ENCODE measurements at places on chromosomes 2 and 18.

DNA sequence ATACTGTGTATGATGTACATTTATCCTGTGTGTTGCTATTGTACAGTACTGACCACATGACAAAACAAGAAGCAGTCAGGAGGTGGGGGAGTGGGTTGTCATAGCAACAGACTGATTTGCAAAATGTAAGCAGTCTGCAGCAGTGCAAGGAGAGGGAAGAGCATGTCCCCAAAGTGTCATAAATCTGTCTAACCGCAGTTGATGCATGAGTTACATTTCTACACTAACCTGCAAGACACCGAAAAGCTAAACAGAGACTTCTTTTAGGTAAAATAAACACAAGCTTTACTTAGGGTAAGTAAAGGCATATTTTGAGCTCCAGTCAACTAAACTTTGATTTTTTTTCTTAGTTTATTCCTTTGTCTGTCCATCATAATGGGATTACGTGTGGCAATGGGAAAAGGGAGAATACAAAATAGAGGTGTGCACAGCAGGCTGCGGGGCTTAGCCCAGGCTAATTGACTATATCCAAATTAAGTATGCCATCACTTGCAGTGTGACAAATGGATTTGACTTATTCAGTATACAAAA lies 134.5 kb downstream of the MEIS1 start:
- no peak for DNase-seq

DNA sequence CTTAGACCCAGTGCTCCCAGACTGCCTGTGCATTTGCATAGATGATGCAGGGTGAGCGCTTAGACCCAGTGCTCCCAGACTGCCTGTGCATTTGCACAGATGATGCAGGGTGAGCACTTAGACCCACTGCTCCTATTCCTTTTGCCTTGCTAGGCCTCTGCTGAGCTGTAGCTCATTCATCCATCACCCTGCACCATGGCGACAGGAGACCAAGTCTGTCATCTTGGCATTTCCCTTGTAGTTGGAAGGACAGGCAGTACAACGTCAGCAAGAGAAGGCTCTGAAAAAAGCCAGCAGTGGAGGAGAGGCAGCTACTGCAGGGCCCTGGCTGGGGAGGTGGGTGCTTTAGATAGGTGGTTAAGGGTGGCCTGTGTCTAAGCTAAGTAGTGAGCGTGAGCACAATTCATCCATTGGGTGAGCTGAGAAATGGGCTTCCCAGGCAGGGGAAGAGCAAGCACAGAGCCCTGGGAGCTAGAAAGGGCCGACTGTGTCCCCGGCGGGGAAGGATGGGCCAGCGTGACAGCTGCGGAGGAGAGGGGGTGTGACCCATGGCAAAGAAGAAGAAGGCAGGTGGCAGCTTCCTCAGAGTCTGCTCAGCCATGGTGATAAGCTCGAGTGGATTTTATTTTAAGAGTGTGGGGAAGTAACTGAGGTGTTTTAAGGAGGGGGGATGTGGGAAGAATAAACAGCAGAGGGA lies 108.8 kb downstream of the LPIN1 start:
- no peak for DNase-seq

DNA sequence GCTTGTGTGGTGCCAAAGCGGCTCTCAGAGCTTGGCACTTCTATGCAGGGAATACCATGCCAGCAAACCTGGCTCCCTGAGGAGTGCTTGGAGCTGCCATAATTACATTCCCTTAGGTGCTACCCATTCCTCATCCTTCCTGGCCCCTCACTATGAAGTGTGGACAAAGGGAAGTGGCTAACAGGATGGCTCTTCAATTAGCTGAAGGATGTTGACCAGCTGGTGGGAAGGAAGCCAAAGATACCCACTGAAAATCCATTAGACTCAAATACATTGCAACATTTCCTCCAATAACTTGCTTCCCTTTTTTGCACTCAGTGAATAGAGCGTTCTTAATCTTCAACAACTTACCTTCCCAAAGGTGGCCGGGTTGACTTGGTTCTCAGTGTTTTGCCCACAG lies 8.5 kb downstream of the RFX8 start:
- DNase-seq = no peak

DNA sequence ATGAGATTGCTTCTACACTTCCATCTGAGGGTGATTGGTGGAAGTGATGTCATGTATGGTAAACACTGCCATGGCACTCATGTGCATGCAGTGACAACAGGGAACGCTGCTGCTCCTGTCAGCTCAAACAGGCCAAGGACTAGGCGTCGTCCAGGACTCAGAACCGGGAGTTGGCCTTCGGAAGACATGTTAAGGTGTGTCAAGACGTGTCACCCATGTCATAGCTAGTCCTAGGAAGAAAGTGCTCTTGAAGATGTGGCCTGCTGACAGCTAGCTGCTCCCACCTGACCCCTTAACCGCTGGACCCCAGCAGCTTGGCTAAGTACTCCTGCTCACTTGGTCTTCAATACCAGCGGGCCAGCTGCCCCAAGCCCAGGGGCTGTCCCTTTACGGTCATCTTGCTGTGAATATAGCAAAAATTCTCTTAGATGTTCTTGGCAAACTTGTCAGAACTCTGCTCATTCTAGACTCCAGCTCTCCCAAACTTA lies 6.3 kb upstream of the NOSTRIN start:
- no peak for DNase-seq

GRCh38 chr18:75090336-75090735 lies 118.6 kb downstream of the PTGR3 start:
- DNase-seq = no peak

- DNase-seq = no peak
Observed at GRCh38 chr18:36536426-36536825, 238.9 kb downstream of the FHOD3 start.

- no peak for DNase-seq
Observed at GRCh38 chr18:23689031-23689615, at the start of gene LAMA3. TSS of gene LAMA3 (plus strand) at chr18:23689453. CDS start at chr18:23689684, 231 bp downstream.

GRCh38 chr2:150586858-150587257 lies 99.4 kb upstream of the RND3 start:
- DNase-seq = no peak

GRCh38 chr2:10084223-10084865 lies 4.1 kb upstream of the CYS1 start:
- DNase-seq = no peak

GRCh38 chr18:30481871-30482270 lies 560.7 kb downstream of the DSC3 start:
- no peak for DNase-seq

- no peak for DNase-seq
Observed at GRCh38 chr18:54086863-54087262, 137.6 kb downstream of the MBD2 start.

DNA sequence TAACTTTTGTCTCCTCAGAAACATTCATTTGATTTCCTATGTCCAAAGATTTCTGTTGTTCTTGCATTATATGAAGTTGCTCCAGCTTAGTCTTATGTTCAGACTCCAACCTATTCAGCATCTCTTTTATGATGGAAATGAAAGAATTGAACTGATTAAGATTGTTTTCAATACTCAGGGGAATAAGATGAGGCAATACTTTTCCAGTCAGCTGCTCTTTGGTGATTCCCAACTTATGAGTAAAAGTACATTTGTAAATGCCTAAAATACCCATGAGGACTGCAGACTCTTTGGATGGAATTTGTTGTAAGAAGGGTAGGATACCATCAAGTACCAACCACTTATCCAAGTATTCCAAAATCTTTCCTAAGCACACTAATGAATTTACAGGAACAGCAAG lies 39.8 kb downstream of the TRAK2 start:
- DNase-seq = no peak

DNA sequence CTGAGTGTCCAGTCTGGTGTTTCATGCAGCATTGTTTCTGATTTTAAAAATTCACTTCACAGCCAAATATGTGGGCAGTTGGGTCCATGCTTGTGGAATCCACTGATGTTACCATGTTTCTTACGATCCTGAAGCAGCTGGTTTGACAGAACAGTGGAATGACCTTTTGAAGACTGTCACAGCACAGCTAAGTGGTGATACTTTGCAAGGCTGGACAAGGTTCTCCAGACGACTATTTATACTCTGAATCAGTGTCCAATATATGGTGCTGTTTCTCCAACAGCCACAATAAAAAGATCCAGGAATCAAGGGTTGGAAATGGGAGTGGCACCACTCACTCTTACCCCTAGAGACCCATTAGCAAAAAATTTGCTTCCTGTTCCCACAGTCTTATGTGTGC lies 577.4 kb upstream of the RAB6C start:
- no peak for DNase-seq

- DNase-seq = no peak
Observed at GRCh38 chr2:64681479-64681967, 27.8 kb upstream of the SERTAD2 start.

- DNase-seq = no peak
Observed at GRCh38 chr2:2926858-2927175, 450.8 kb downstream of the EIPR1 start.

DNA sequence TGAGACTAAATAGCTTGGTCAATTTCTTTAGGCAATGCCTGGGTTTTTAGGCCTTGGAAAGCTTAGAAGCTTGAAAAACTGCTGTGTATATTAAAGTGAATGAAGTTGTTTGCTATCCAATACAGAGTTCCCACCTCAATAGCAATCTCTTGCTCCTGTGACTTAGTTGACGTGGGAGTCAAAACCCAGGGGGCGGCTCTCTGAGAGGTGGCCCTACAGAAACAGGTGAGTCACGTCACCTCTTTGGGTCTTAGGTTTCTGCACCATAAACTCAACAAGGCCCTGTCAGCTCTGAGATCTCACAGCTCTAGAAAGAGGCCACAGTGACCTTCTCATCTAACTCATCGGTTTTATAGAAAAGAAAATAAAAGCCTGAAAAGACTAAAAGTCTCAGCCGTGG lies 79.6 kb downstream of the ADD2 start:
- no peak for DNase-seq

GRCh38 chr2:213490087-213490486 lies 205.8 kb downstream of the SPAG16 start:
- DNase-seq = no peak

GRCh38 chr2:53949457-53949856 lies 21.3 kb downstream of the PSME4 start:
- DNase-seq = no peak

- no peak for DNase-seq
Observed at GRCh38 chr2:196598846-196599245, 40.7 kb upstream of the CCDC150 start.

- no peak for DNase-seq
Observed at GRCh38 chr18:3526421-3527354, 76.7 kb downstream of the TGIF1 start.

DNA sequence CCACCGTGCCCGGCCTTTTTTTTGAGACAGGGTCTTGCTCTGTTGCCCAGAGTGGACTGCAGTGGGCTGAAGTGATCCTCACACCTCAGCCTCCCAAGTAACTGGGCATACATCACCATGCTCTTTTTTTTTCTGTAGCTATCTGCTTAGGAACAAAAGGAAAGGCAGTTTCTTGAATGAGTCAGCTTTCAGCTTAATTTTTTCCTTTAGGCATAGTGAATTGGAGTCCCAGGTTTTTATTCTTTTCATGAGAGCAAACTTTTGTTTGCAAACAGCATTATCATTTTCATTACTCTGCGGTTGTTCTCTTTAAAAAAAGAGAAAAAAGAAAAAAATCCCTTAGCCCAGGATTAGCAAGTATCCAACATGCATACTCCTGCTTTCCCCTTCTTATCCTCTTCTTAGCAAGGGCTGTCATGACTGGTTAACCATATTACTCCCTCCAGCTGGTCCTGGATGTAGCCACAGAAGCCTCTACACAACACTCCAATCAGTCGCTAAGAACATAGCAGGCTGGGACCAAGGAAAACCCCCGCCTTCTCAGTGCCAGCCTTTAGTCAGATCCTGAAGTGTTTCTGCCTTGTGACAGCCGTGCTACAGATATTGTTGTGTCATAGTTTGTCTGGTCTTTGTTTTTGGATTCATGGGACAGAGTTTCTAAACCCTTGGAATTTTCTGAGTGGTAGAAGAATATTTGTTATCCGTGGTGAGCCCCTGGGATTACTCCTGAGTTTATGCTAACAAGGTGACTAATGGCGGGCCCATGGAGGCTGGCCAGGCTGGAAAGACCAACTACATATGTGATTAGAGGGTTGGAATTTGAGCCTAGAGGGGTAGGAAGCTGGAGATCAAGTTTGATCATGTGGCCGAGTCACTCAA lies 23.3 kb upstream of the ST3GAL5 start:
- DNase-seq = no peak

GRCh38 chr2:151437630-151438029 lies 27.9 kb downstream of the RIF1 start:
- peak; percentile 57 for DNase-seq

DNA sequence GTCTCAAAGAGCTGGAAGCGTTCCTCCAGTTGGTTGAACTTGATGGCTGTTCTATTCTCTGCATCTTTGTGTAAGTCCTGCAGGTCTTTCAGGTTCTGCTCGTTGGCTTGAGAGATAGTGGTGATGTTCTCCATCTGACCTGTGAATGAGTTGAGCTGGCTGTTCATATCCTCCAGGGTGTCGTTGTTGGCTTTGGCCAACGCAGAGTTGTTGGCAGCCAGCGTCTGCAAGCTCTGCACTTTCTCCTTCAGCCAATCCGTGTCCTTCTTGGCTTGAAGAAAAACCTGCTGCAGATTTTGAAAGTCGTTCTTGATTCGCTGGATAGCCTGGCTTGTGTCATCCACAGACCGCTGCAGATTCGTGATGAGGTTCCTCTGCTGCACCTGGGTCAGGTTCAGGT lies 78.8 kb upstream of the THOC1 start:
- DNase-seq = no peak

DNA sequence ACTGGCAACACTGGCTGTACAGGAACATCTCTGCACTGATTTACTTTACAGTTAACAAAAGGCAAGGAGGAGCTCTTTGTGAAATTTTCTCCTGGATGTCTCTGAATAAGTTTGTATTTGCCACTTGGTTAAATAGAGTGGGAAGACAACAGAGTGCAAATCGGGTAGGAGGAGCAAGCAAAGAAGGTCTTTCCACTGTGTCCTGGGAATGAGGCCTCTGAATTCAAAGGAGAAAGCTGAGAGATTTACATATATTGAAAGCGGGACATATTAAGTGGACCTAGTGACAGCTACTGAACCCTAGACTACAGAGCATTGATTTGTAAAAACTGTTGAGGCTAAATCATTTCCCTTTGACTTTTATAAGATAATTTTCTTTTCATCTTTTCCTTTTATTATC lies 117.4 kb upstream of the CHRNA1 start:
- DNase-seq = no peak

DNA sequence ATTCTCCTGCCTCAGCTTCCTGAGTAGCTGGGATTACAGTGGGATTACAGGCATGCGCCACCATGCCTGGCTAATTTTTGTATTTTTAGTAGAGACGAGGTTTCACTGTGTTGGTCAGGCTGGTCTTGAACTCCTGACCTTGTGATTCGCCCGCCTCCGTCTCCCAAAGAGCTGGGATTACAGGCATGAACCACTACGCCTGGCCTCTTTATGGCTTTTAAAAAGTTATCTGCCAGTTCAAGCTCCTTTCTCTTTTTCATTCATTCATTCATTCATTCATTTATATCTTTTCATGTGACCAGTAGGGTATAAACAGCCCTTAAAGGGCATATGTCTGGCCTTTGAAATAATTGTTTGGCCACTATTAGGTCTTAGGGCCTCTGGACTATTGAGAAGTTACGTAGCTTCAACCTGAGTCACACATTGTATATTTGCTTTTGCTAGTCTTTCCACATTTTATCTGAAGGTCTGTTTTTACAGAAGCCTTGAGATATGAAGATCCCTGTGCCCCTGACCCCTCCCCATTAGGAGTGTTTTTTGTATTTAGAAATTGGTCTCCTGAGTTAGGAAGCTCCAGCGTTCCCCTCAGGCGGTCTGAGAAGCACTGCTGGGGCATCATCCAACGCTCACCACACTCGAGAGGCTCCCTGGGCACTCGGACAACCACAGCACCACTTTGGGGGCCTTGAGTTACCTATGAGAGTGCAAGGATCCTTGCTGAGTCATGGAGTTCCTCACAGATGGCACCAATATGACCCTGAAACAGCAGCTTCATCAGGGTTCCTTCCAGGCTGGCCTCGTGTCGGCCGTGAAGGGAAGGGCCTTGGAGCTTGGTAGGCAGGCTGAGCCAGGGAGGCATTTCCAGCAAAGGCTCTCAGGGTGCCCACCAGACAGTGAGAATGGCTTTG lies 21.8 kb downstream of the FZD5 start:
- DNase-seq = no peak
